ENCODE measurements at places on chromosomes 12 and 14.

GRCh38 chr14:55348766-55349453, 62.7 kb downstream of the ATG14 start:
- peaks cover 6% of the 10 kb centered on the region for H3K36me3 ChIP-seq
- H3K27me3 ChIP-seq: no peaks in the 10 kb centered on the region
- no peak overlapping the region for H3K4me3 ChIP-seq
- peak overlapping the region; percentile 11 for H3K27ac ChIP-seq
- H3K4me1 ChIP-seq: peaks cover 51% of the 10 kb centered on the region

GRCh38 chr12:63752841-63753240, 26.9 kb upstream of the RXYLT1 start:
- DNase-seq: no peak
- no peaks in the 10 kb centered on the region for H3K36me3 ChIP-seq
- peaks cover 8% of the 10 kb centered on the region for H3K27me3 ChIP-seq
- H3K4me3 ChIP-seq: no peak overlapping the region

GRCh38 chr12:101455685-101456084, 19.5 kb upstream of the SPIC start:
- H3K4me3 ChIP-seq: no peak overlapping the region
- peak overlapping the region; percentile 35 for H3K27ac ChIP-seq
- no peaks in the 10 kb centered on the region for H3K27me3 ChIP-seq
- H3K36me3 ChIP-seq: peaks cover 6% of the 10 kb centered on the region
- peaks cover 8% of the 10 kb centered on the region for H3K4me1 ChIP-seq
- DNase-seq: peak; percentile 54

- H3K36me3 ChIP-seq: peaks cover 39% of the 10 kb centered on the region
- no peak overlapping the region for H3K4me3 ChIP-seq
- DNase-seq: no peak
- peaks cover 41% of the 10 kb centered on the region for H3K4me1 ChIP-seq
- no peaks in the 10 kb centered on the region for H3K27me3 ChIP-seq
- H3K27ac ChIP-seq: no peak overlapping the region
Observed at GRCh38 chr14:71354801-71355200, 447.5 kb downstream of the PCNX1 start.

- no peak overlapping the region for H3K4me3 ChIP-seq
- no peak overlapping the region for H3K27ac ChIP-seq
- peaks cover 8% of the 10 kb centered on the region for H3K4me1 ChIP-seq
- no peaks in the 10 kb centered on the region for H3K36me3 ChIP-seq
- no peak for DNase-seq
- H3K27me3 ChIP-seq: no peaks in the 10 kb centered on the region
Observed at GRCh38 chr12:45638386-45638785, 91.1 kb upstream of the ARID2 start.

- DNase-seq: no peak
- H3K4me3 ChIP-seq: no peak overlapping the region
- H3K4me1 ChIP-seq: no peaks in the 10 kb centered on the region
- H3K27ac ChIP-seq: no peak overlapping the region
- no peaks in the 10 kb centered on the region for H3K36me3 ChIP-seq
- H3K27me3 ChIP-seq: no peaks in the 10 kb centered on the region
Observed at GRCh38 chr14:66330228-66330627, 155.9 kb upstream of the CCDC196 start.

DNA sequence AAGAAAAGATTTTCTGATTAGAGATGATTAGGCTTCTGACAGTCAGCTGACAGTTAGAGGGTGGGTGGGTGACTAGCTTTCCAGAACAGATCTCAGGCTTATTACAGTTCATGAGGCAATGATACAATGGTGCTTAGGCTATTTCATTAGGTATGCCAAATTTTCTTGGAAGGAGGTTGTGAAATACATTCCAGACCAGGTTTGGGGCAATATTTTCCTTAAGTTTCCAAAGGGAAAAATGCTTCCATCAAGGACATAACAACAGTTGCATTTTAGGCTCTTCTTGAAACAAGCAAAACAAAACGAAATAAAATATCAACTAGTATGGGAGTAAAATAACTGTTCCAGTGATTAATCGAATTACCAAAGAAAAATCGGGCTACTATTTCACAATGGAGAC, 59.3 kb upstream of the CNTN1 start:
- H3K27ac ChIP-seq: no peak overlapping the region
- DNase-seq: no peak
- no peaks in the 10 kb centered on the region for H3K36me3 ChIP-seq

DNA sequence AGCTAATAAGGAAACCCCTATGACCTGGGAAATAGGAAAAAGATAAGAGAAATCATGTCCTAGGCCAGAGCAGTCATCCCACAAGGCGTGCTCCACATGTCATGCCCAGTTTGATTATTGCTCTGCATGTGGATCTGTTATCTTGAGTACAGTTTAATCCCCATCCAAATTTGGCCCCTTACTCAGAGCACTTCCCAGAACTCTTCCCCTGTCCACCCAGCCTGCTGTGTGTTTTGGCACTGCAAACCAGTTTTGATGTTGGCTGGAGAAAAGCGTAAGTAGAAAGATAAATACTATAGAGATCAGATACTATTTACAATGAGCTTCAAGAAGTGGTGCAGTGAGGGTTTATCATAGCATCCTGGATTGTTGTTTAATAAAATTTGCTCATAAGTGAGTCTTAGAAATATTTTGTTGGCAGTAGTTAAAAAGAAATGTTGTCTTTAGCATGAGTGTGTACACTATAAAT, 83.8 kb downstream of the PTPRB start:
- DNase-seq: no peak
- no peaks in the 10 kb centered on the region for H3K4me1 ChIP-seq
- no peaks in the 10 kb centered on the region for H3K36me3 ChIP-seq
- no peak overlapping the region for H3K4me3 ChIP-seq

DNA sequence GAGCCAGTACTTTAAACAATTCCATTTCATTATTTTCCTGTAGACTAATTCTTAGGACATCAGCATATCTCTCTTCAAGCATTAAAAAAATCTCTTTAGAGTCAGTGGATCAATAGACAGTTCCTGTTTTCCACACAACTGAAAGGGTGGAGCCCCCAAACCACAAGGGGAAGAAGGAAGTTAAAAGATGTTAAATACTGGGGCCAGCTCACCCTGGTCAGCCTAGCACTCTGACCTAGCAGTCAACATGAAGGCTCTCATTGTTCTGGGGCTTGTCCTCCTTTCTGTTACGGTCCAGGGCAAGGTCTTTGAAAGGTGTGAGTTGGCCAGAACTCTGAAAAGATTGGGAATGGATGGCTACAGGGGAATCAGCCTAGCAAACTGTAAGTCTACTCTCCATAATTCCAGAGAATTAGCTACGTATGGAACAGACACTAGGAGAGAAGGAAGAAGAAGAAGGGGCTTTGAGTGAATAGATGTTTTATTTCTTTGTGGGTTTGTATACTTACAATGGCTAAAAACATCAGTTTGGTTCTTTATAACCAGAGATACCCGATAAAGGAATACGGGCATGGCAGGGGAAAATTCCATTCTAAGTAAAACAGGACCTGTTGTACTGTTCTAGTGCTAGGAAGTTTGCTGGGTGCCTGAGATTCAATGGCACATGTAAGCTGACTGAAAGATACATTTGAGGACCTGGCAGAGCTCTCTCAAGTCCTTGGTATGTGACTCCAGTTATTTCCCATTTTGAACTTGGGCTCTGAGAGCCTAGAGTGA, at the start of gene LYZ:
TSS of gene LYZ (plus strand) at position 220 of the 777 bp plus-strand sequence. CDS start at position 248, 28 bp downstream.
- no peak within 1 kb of the TSS for H3K27ac ChIP-seq
- no peaks in the 10 kb centered on the region for H3K36me3 ChIP-seq
- no peak for DNase-seq
- H3K4me1 ChIP-seq: peaks cover 2% of the 10 kb centered on the region
- no peak within 1 kb of the TSS for H3K4me3 ChIP-seq
- peaks cover under 1% of the 10 kb centered on the region for H3K27me3 ChIP-seq

GRCh38 chr14:87756661-87757060, 236.3 kb downstream of the GALC start:
- no peaks in the 10 kb centered on the region for H3K4me1 ChIP-seq
- H3K27me3 ChIP-seq: peaks cover 9% of the 10 kb centered on the region
- H3K4me3 ChIP-seq: no peak overlapping the region
- no peaks in the 10 kb centered on the region for H3K36me3 ChIP-seq
- no peak for DNase-seq

- H3K27me3 ChIP-seq: peaks cover 19% of the 10 kb centered on the region
- no peaks in the 10 kb centered on the region for H3K4me1 ChIP-seq
- H3K36me3 ChIP-seq: no peaks in the 10 kb centered on the region
- H3K4me3 ChIP-seq: no peak overlapping the region
- H3K27ac ChIP-seq: no peak overlapping the region
Observed at GRCh38 chr14:67526676-67527459, 6.2 kb upstream of the PLEKHH1 start.

DNA sequence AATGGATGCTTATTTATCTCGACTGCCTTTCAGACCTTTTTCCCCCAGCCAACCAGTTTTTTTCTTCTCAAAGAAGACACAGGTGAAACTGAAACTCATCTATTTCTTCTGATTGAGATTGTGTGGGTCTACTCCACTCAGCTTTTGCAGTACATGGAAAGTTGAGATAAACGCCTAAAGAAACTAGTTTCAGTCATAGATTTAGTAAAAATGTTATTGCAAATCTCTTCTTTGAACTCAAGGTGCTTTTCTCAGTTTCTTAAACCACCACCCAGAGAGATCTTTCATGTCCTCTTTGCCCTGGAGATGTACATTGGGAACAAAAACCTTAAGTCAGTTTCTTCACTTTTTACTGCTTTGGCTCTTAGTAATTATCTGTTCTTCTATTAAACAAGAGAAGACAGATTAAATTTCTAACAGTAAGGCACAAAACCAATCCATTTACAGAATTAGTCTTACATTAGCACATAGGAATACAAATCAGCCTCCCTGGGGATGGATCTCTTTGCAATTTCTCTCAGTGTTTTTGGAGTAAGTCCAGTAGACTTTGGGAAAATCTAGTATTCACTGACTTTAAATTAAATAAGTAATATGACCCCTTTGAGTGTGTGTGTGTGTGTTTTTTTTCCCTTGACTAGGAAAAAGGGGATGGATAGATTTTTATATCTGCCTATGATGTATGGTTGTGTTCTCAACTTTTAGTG, 11.6 kb downstream of the FBXW8 start:
- peaks cover 78% of the 10 kb centered on the region for H3K4me1 ChIP-seq
- no peaks in the 10 kb centered on the region for H3K27me3 ChIP-seq
- H3K36me3 ChIP-seq: peaks cover 6% of the 10 kb centered on the region
- peak overlapping the region; percentile 46 for H3K27ac ChIP-seq
- no peak overlapping the region for H3K4me3 ChIP-seq

DNA sequence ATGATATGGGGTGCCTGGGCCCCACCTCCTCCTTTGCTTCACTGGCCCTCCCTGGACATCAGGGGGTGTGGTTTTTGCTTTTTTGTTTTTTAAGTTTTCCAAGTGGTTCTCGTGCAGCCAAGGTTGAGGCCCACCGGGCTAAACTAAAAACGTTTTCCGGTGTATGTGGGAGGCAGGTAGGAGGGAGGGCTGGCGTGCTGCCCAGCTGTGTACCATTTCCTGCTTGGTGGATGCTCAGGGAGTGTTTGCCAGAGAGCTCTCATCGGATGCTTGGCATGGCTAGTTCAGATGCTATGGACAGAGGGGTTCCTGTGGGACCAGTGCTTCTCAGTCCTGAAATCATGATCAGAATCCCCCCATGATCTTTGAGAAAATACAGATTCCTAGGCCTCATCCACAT, 246.4 kb downstream of the CACNA1C start:
- peaks cover 22% of the 10 kb centered on the region for H3K4me1 ChIP-seq
- DNase-seq: peak; percentile 54
- no peak overlapping the region for H3K4me3 ChIP-seq
- H3K36me3 ChIP-seq: no peaks in the 10 kb centered on the region
- no peak overlapping the region for H3K27ac ChIP-seq

DNA sequence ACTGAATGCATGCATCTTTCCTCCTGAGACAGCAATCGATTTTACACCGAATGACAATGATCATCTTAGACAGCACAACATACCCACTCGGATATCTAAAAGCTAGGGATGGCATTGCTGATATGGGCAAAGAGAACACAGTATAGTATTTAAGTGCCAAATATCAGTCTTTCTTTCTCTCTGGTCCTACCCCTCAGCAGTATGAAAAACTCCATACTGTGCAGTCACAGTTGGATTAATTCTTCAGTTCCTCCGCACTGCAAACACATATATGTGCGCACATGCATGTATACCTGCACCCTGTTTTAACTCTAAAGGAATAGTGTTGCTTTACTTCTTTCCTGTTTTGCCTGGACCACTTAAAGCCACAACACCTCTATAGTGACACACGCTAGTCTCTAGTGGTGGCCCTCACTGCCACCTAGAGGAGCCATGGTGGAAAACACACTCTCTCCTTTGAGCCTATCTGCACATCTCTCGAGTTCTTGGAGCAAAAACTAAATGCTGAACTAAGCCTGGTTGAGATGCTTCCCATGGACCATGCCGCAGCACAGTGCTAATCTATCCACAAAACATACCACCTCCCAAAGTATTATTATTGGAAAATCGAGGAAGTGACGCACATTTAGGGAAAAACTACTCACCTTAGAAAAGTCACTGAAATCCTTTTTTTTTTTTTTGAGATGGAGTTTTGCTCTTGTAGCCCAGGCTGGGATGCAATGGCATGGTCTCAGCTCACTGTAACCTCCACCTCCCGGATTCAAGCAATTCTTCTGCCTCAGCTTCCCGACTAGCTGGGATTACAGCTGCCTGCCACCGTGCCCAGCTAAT, 11.9 kb downstream of the TMEM52B start:
- H3K36me3 ChIP-seq: no peaks in the 10 kb centered on the region
- H3K27me3 ChIP-seq: peaks cover 18% of the 10 kb centered on the region
- H3K27ac ChIP-seq: no peak overlapping the region
- peaks cover 4% of the 10 kb centered on the region for H3K4me1 ChIP-seq

DNA sequence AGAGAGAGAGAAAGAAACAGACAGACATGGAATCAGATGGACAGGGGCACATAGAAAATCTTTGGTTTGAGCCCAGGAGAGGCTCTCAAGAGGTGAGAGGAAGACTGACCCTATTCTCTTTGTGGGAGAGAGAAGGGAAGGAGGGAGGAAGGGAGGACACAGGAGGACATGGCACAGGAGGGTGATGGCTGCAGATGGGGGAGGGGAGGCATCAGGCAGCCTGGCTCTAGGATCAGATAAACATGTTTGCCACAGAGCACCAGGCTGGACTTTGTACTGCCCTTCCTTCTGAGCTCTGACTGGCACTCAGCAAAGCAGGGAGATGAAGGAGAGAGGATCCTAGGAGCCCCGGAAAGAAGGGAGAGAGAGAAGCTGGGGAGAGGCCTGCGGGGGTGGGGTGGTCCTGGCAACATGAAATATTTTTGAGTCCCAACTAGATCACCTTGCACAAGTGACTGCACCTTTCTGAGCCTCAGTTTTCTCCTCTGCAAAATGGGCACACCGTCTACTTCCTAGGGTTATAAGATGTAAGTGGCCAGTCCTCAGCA, 6.1 kb downstream of the HNF1A start:
- H3K36me3 ChIP-seq: no peaks in the 10 kb centered on the region
- no peak for DNase-seq
- no peak overlapping the region for H3K4me3 ChIP-seq
- no peaks in the 10 kb centered on the region for H3K4me1 ChIP-seq
